Foreskin keratinocyte (primary cell): ENCODE measurements at places on chromosomes 16 and 17.

DNA sequence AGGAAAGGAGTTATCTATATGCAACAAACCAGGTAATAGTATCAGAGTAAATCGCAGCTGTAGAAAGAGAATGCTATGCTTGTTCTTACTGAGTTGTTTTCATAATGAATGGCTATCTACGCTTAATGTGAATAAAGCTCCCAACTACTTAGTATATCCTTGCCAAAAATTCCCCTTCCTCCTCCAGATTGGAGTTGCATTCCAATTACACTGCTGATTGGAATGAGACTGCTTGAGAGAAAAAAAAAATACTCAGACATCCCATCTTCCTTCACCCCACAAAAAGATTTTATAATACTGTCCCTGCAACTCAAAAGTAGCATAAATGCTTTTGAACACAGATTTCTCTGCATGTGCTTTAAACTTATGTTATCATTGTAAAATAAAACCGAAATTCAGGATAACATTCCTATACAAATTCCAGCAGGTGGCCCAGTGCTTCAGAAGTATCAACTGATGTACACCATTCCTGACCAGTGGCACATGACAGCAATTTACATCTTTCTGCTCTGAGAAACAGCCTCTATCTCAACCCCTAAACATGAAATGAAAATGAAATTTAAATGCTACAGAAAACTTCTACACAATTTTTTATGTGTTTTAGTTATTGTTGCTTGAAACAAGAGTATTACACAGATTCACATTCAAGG is 47.0 kb downstream of the SMURF2 start:
- DNase-seq, result no peak

- no peak for DNase-seq
Measured at GRCh38 chr17:62791235-62791734, 16.8 kb downstream of the MARCHF10 start.

DNA sequence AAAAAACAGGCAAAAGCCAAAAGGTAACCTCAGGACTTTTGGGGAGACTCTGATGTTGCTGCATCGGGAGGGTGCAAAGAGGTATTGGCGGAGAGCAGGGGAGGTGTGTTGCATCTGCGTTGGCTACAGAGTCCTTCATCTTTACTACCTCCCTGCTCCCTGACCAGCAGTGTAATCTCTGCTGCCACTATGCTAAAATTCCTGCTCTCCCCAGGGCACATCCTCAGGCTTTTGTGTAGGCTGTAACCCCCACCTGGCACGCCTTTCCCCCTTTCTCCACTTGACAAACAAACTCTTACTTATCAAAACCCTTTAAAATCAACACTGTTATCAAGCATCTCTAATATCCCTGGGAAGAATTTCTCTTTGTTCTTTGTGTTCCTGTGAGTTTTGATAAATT is 435.3 kb downstream of the HAPSTR1 start:
- no peak for DNase-seq

- peak; percentile 44 for DNase-seq
Measured at GRCh38 chr17:9402590-9403199, 172.9 kb downstream of the STX8 start.

DNA sequence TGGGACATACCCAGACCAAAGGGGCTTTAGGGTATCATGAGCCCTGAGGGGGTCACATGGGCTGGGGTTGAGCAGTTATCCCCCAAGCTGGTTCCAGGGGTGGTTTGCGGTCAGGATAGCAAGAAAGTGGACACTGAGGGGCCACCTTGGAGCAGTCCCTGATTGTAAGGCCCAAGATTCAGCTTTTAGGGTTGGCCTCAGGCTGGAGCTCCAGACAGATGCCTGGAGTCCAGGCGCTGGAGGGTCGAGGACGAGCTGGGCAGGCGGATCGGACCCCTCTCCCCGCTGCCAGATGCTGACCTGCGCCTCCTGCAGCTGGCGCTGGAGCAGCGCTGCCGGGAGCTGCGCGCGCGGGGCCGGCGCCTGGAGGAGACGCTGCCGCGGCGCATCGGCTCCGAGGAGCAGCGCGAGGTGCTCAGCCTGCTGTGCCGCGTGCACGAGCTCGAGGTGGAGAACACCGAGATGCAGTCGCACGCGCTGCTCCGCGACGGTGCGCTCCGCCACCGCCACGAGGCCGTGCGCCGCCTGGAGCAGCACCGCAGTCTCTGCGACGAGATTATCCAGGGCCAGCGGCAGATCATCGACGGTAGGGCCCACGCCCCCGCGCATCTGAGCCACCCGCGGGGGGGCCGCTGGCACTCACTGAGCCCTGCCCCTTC is 10.0 kb downstream of the BTBD17 start:
- no peak for DNase-seq

DNA sequence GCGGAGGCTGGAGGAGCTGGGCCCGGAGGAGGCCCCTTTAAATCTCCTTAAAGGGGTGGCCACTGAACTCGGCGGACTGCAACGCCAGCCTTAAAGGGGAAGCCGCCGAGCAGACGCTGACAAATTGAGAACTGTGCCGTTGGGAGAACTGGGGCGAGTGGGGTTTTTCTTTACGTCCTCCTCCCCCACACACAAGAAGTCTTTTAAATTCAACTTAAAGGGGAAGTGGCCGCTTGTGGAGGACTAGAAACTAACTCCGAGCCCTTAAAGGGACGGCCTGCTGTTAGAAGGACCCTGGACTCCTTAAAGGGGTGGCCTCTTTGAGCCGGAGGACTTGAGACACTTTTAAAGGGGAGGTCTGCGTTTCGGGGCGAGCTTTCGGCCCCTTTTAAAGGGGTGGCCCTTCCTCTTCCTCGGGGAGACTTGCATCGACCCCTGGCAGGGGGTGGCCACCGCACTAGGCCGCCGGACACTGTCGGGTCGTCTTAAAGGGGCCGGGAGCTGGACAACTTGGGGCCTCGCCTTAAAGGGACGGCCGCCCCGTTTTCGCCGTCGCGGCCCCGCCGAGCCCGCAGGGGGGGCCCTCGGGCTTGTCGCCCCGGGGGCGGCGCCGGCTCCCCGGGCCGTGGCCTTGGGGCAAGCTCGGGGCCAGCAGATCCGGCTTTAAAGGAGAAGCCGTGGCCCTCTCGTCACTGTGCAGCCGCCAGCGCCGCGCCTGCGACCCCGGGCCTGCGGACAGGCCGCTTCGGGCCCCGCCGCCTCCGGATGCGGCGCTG is 688 bp downstream of the FBRS start:
- DNase-seq, result peak; percentile 97

DNA sequence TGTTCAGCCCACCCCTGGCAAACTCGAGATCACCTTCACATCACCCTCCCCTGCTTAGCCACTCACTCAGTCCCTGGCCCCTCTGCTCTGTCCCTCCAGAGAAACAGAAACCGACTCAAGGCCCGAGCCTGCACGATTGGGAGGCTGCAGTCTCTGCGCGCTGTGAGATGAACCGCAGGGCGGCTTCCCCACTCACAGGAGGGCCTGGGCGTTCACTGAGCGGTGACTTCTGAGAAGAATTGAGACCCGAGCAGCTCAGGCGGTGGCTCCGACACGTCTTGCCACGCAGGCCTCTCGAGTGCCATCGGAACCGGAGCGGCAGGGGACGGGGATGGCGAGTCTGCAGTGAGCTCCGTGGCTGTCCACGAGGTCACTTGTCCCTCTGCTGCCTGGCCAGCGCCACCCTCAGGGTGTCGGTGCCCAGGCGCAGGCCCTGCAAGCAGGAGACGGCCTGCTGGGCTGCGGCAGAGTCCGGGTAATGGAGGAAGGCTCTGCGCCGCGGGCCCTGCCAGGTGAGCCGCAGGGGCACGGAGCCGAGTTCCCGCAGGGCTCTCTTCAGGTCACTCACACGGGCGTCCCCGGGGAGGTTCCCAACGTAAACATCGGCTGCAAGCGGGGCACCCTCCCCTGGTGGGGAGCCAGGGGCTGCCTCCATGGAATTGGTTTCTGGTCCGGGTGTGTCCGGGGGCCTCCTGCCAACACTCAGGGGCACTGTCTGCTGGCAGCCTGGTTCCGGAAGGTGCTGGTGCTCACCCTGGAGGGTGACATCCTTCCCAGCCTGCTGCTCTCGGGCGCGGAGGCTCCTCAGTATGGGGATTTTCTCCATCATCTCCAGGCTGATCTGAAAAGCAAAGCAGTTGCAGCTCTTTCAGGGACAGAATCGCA is 21.6 kb downstream of the FOXF1 start:
- DNase-seq, result no peak

- DNase-seq, result no peak
Measured at GRCh38 chr17:77651988-77652387, 306.5 kb upstream of the TNRC6C start.

DNA sequence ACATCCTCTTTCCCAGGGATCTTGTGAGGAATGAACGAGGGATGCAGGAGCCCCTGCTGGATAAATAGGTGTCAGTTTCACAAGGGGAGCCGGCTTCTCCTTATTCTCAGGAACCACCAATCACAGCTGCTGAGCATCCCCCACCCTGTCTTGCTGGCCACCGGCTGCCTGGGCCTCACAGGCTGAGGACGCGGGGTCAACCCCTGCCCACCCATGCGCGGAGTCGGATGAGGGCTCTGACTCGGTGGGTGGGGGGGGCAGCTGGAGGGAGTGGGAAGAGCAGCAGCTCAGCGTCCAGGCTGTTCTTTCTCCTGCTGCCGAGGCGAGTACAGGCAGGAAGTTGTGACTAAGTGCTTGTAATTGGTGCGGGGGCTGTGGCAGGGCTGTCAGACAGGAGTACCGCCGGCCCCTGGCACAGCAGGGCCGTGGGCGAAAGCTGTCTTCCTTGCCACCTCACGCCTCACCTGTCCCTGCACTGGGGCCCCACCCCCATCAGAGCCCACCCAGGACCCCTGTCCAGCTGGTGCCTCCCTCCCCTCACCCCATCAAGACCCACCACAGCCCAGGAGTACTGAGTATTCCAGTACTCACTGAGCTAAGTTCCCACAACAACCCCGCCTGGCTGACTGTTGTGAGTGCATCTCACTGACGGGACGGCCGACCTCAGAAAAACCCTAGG is 11.0 kb upstream of the DPEP1 start:
- DNase-seq, result peak; percentile 70
